ENCODE measurements at places on chromosomes 6 and 20. TPM values are rescaled to one million over a fixed set of nuclear protein-coding genes. Genes with fewer than 3 reads are reported as not detected.

The CD40 gene
- 22.3 TPM for total RNA-seq

The STXBP5 gene
- total RNA-seq: 27.7 TPM

- H3K27ac ChIP-seq: no peak overlapping the region
- H3K4me1 ChIP-seq: no peaks in the 10 kb centered on the region
- H3K27me3 ChIP-seq: no peaks in the 10 kb centered on the region
- no peaks in the 10 kb centered on the region for H3K36me3 ChIP-seq
- no peak overlapping the region for H3K4me3 ChIP-seq
These were observed 44.9 kb downstream of the NRN1 start for GRCh38 chr6:5961836-5962235.

GRCh38 chr6:41659935-41660334 is 21.7 kb downstream of the MDFI start:
- no peak overlapping the region for H3K27ac ChIP-seq
- no peaks in the 10 kb centered on the region for H3K36me3 ChIP-seq
- H3K4me1 ChIP-seq: no peaks in the 10 kb centered on the region
- no peak for DNase-seq
- no peak overlapping the region for H3K4me3 ChIP-seq

DNA sequence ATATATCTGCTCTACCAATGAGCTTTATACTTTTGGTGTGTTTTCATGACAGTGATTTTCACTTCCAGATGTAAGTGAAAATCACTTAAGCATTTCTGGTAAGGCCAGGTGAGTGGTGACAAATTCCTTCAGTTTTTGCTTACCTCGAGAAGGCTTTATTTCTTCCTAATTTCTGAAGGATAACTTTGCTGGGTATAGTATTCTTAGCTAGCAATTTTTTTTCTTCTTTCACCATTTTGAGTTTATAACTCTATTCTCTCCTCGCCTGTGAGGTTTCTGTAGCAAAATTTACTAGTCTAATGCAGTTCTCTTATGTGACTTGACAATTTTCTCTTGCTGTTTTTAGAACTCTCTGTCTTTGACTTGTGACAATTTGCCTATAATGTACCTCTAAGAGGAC is 7.1 kb downstream of the FHL5 start:
- H3K4me3 ChIP-seq: no peak overlapping the region
- no peaks in the 10 kb centered on the region for H3K36me3 ChIP-seq
- no peak for DNase-seq
- H3K4me1 ChIP-seq: no peaks in the 10 kb centered on the region
- H3K27me3 ChIP-seq: no peaks in the 10 kb centered on the region

DNA sequence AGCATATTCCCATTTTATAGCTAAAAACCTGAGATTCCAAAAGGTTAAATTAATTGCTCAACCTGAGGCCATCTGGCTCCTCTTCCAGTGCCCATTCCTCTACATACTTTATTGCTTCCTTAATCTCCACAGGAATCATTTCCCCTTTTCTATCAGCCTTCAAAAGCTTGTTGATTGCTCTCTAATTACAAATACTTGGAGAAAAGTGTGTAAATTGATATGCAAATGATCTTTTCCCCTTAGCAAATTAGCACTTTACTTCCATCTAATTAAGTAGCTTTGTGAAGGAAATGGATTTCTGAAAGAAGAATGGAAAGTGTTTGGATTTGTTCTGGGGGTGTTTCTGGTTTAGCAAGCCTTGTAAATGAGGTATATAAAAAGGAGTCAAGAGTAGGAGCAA is 323.3 kb downstream of the GRIK2 start:
- H3K4me1 ChIP-seq: no peaks in the 10 kb centered on the region
- DNase-seq: no peak
- no peak overlapping the region for H3K4me3 ChIP-seq
- no peaks in the 10 kb centered on the region for H3K36me3 ChIP-seq
- no peaks in the 10 kb centered on the region for H3K27me3 ChIP-seq

DNA sequence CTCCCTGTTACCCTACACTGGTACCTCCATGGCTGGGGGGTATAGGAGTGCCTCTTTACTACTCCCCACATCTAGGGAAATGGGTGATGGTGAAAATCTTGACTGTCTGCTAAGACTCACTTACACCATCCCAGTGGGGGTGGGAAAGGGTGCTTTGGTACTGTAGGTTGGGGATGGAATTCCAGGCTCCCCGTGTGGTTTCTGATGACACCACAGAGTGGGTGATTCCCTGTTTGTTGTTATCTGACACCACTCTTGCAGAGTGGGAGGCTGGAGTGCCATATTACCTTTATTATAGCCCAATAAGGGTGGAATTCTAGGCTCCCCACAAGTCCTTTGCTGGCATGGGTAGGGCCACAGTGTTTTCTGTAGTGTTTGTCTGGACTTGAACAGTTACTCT is 264.6 kb upstream of the MAN1A1 start:
- no peaks in the 10 kb centered on the region for H3K27me3 ChIP-seq
- no peak overlapping the region for H3K27ac ChIP-seq
- H3K4me3 ChIP-seq: no peak overlapping the region
- H3K4me1 ChIP-seq: no peaks in the 10 kb centered on the region
- no peaks in the 10 kb centered on the region for H3K36me3 ChIP-seq

DNA sequence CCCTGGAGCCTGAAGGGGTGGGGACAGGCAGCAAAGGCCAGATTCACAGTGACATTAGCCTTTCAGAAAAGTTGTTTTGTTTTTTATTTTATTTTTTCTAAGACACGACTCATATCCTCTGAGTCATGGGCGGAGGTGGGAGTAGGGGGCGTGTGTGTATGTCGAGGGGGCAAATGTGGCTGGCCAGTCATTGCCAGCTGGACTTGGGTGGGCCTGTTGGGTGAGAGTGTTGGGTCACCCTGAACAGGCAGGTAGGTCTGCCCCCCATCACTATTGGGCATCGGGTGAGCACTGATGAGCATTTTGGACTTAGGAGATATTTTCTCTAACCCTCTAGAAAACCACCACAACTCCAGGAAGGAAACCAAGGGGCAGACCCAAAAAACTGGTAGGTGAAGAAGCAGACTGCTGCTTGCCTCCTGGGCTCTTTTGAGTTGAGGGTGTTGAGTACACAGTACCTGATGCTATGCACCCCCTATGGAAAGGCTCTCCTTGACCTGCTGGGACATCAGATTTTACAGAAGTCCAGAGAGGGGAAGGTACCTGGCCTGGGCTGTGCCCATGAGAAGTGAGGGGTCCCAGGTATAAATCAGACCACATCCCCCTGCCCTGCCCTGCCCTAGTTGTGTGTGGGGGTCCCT is 5.6 kb downstream of the SMIM29 start:
- H3K4me3 ChIP-seq: no peak overlapping the region
- no peaks in the 10 kb centered on the region for H3K27me3 ChIP-seq
- peaks cover 64% of the 10 kb centered on the region for H3K4me1 ChIP-seq
- H3K27ac ChIP-seq: peak overlapping the region; percentile 81

- no peak overlapping the region for H3K4me3 ChIP-seq
- H3K27ac ChIP-seq: no peak overlapping the region
- no peak for DNase-seq
- no peaks in the 10 kb centered on the region for H3K36me3 ChIP-seq
These were observed 71.5 kb upstream of the COL21A1 start for GRCh38 chr6:56318851-56319250.

DNA sequence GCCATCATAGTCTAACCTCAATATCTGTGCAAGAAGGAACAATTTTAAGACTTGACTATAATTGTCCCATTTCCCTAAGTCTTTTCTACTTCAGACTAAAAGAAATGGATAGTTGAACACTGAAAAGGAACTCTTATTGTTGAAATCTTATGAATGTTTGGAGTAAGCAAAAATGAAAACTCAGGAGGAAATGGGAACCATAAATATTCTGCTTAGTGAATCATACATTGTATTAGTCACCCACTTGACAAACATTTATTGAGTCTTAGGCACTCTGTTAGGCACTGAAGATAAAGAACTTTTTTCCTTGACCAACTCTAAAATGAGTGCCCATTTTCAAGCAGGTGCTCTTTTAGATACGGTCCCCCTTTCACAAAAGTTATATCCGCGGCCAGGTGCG is 8.7 kb downstream of the CCDC170 start:
- no peak for DNase-seq
- H3K27me3 ChIP-seq: no peaks in the 10 kb centered on the region
- H3K36me3 ChIP-seq: no peaks in the 10 kb centered on the region
- H3K4me3 ChIP-seq: no peak overlapping the region
- H3K4me1 ChIP-seq: no peaks in the 10 kb centered on the region
- H3K27ac ChIP-seq: peak overlapping the region; percentile 11

The CASS4 gene
- total RNA-seq: 14.4 TPM

DNA sequence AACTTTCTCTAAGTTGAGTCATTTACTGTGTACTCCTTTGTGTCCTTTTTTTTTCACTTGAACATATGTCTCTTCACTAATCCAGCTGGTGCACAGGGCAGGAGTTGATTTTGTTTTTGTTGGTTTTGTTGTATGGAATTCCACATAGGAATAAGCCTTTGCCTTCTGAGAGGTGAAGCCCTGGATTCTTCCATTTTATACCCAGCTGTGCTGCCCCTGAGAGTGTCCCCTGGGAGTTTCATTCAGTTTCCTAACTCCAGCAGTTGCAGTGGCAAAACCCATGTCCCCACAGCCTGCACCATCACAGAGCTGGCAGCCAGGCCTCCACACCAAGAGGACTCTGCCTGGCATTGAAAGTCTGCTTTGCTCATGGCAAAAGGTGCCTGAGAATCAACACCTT is 107.3 kb upstream of the SYNDIG1 start:
- H3K36me3 ChIP-seq: no peaks in the 10 kb centered on the region
- no peaks in the 10 kb centered on the region for H3K27me3 ChIP-seq
- H3K4me1 ChIP-seq: no peaks in the 10 kb centered on the region

DNA sequence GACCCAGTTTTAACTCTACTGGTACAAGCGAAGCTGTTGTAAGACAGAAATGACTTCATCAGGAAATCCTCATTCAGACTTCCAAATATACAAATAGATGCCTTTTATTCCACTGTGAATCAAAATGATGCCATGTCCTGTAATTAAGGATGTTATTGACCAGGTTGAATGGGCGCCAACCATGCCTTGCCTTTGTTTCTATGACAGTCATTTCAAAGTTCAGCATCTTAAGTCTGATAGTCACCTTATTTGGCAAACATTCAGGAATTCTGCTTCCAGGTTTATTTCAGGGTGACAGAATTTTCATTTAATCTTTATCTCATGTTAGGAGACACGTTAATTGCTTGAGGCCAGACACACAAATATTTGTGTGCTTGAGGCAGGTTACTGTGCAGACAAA is 592.8 kb upstream of the JAG1 start:
- peak overlapping the region; percentile 23 for H3K27ac ChIP-seq
- no peaks in the 10 kb centered on the region for H3K36me3 ChIP-seq
- H3K4me1 ChIP-seq: peaks cover 6% of the 10 kb centered on the region
- no peak overlapping the region for H3K4me3 ChIP-seq
- no peak for DNase-seq
